ENCODE measurements at places on chromosomes 13 and 19.

DNA sequence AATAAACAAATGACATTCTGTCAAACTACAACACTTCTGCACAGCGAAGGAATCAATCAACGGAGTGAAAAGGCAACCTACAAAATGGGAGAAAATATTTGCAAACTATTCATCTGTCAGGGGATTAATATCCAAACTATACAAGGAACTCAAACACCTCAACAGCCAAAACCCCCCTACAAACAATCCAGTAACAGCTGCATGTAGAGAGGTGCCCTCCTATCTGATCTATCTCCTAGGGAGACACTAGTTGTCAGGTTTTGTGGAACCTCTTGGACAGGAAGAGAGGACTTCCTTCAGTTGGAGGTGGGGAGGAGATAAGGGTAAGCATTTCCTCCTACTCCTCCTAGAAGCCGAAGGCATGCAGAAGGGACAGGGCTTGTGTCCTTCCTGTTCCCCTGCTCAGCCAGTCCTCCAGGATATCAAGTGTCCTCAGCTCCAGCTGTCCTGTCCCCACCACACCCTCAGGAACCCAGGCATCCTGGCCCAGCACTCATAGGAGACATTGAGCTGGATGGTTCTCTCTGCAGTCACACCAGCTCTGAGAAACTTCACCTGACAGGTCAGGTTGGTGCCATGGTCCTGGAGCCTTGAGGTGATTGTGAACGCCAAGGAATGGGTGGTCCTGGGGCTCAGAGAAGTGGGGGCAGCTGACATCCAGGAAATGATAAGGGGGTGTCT is 9.8 kb upstream of the SIGLEC8 start:
- DNase-seq, result no peak

DNA sequence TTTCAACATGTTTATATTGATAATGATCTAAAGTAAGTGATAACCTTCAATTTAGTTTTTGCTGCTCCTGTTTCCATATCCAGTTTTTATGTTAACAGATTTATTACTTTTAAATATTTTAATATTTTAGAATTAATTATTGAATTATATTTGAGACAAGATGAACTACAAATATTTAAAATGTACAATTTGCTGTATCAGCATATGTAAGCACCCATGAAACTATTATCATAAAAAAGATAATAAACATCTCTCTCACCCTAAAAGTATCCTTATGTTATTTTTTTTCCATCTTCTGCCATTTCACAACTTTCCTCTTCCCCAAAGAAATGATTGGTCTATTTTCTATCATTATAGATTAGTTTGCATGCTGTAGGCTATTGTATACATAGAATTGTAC is 1426.6 kb upstream of the PRR20A start:
- DNase-seq, result no peak

DNA sequence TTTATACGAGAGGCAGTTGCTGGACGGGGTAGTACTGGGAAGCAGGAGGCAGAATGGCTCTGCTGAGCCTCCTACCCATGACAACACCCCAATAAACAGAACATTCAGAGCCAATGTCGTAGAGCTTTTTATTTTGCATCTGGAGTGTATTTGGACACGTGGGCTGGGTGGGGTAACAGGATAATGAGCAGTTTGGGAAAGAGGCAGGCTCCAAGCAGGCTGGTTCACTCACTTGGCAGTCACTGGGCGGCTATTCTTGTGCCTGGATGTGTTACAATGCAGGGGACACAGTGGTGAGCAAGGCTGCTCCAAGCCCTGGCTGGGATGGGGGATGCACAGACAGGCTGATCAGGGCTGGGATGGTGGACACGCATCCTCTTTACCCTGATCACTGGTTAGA is 9.5 kb downstream of the ACTMAP start:
- DNase-seq, result no peak

DNA sequence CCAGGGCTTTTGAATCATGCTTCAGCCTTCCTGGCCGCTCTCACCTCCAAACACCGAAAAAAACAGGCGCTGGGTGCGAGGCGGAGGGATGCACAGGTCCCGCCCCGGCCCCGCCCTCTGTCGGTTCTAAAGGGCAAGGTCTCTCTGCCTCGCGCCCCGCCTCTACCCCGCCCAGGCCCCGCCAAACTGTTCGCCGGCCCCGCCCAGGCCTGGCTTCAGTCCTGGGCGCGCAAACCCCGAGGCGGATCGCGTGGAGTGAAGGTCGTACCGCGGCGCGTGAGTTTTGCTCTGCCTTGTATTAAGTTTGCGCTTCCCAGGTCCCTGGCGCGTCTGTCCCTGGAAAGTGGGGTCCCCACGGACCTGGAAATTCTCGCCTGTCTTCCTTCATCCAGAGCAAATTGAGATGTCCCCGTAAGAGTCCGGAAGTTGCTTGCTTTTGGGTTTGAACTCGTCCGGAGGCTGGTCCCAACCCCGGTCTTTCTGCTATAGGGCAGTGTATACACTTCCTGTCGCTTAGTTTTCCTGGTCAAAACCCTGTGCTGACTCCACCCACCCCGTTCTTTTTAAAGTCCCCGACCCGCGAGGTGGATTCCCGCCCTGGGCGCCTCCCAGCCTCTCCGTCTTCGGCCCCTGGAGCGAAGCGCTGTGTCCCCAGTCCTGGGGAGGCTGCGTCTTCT is 8.4 kb downstream of the ZNF808 start:
- no peak for DNase-seq

DNA sequence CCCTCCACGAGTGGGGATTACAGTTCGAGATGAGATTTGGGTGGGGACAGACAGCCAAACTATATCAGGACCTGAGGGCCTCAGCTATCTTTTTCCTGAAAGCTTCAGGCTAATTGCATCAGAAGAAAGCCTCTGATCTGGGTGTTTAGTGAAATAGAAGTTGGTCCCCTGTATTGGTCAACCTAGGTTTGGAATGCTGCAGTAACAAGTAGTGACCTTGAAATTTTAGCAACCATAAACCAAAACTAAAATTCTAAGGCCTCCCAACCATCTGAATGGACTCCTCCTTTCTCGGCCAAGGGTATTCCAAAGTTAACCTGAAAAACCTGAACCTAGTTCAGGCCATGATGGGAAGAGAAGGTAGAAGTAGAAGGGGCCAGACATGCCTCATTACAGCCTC is 34.9 kb upstream of the OR10H1 start:
- no peak for DNase-seq

GRCh38 chr13:48801255-48801654 is 147.5 kb downstream of the CYSLTR2 start:
- DNase-seq, result no peak

- no peak for DNase-seq
Observed at GRCh38 chr13:37175996-37176395, 70.5 kb upstream of the CSNK1A1L start.

DNA sequence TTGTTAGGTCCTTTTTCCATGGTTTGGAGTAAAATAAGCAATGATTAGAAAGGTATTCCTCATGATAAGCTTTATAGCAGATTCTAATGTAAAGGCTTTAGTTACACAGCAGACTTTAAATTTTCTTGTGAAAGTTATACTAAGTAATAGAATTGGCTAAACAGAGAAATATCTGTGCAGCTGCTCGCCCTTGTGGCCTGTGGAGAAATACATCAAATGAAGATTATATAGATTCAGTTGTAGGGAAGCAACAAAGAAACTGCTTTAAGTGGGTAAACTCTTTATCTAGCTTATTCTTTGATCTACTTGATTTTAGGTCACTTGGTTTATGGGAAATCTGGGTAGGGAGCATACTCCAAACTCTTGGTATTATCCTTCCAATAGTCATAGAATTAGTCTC is 1269.7 kb upstream of the SPRY2 start:
- no peak for DNase-seq

GRCh38 chr19:4639531-4640246 is 373 bp downstream of the TNFAIP8L1 start:
- no peak for DNase-seq

GRCh38 chr19:47057328-47057727 is 8.9 kb upstream of the TMEM160 start:
- DNase-seq, result no peak

- DNase-seq, result no peak
Observed at GRCh38 chr13:78602561-78603239, 652 bp downstream of the POU4F1 start.

- DNase-seq, result no peak
Observed at GRCh38 chr19:15091918-15092753, 10.1 kb downstream of the OR1I1 start.

DNA sequence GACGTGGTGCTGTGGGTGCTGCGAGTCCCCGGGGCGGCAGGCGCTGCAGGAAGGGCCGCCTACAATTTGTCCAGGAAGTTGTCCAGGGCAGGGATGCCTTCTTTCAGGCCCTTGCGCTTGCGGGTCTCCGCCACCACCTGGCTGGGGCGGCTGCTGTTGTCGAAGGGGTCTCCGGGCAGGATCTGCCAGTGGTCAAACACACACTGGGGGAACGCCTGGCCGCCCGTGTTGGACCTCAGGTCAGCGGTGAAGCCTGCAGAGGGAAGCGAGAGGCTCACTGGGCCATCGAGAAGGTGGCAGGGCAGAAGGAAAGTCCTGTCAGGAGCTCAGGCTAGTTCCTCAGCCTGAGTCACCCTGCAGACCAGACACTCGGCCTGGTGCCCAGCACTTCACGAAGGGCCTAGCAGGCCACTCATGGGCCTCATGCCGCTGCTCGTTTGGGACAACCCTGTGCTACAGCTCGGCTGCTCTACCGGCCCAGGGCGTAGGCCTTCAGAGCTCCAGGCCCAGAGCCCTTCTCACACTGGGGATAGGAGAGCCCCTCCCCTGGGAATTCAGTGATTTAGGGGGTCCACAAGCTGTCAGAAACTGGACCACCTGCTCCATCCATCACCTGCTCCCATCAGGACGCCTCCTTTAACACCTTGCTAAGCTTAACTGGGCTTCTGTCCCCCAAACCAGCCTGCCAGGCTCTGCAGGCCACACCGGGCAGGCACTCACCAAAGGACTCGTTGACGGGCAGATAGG is 5.8 kb upstream of the DAPK3 start:
- no peak for DNase-seq

DNA sequence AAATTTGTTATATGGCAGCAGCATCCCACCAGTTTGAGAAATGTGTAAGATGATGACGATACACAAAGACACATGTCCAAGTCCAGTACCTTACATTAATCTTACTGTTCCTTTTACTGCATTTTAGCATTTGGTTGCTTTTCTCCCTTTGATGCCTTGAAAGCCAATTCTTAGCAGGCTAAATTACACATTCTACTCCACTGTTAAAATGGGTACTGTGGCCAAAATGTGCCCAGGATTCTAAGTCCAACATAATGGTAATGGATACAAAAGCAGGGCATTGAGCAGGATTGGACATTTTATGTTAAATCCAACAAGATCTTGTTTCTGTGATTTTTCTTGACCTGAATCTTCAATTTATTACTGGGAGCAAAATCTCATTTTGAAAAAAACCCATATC is 52.8 kb upstream of the RAP2A start:
- DNase-seq, result no peak
